Activated CD8-positive, alpha-beta memory T cell treated with anti-CD3 and anti-CD28 coated beads for 24 hours (primary cell): ENCODE measurements at places on chromosomes 7 and 10.

DNA sequence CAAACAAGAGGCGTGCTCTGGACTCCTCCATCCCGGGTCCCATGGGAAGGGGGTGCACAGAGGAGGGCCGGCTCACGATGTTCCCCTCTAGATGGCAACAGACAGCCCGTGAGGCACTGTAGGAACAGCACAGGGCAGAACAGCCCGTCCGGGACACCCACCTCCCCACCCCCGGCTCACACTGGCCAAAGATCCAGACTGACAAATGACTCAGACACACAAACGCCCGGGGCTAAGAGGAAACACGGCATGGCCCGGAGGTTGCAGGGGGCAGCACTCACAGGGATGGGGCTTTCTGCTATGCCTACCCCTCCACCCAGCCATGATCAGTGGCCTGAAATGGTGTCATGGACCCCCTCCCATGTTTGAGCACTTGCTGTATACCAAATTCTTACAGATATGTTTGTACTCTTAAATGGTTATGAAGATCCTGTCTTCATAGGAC, 4.9 kb upstream of the ELN start:
- no peak for DNase-seq

DNA sequence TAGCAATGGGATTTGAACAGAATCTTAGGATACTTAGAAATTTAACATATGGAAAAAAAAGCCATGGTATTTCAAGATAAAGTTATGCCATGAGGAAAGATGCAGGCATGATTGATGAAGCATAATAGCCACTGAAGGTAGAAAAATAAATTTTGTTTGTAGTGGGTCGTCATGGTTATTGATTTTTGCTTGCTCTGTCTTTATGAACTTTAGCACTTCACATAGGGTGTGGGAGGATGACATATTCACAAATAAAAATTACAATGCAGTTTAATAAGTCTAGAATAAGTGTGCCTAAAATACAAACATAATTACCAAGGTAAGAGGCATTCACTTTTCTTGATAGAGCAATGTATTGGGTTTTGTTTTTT, 129.1 kb upstream of the SEMA3E start:
- DNase-seq: no peak

DNA sequence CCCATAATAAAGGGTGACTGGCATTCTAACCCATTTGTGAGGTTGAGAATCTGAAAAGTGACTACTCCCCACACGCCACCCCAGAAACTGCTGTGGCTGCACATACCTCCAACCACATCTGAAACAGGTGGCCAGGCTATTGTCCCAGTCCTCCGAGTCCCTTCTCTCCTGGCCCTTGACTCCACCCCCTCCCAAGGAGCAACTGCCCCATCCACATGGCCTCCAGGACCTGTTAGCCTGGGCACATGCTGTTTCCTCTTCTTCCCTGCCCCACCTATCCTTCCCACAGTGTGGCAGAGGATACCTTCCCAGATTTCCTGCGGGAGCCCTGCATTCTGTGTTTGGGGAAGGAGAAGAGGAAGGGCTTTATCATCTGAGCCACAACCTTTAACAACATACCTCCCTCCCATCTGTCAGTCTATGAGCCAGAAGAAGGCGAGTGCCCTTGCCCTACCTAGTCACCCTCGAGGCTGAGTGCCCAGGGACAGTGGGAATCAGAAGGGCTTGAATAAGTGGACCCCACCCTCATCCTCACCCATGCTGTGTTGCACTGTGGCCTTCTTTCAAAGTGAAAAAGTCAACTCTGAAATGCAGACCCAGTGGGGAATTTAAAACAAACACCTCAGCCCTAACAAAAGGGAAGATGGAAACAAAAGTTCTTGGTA, 11.9 kb downstream of the STEAP1B start:
- DNase-seq: no peak

DNA sequence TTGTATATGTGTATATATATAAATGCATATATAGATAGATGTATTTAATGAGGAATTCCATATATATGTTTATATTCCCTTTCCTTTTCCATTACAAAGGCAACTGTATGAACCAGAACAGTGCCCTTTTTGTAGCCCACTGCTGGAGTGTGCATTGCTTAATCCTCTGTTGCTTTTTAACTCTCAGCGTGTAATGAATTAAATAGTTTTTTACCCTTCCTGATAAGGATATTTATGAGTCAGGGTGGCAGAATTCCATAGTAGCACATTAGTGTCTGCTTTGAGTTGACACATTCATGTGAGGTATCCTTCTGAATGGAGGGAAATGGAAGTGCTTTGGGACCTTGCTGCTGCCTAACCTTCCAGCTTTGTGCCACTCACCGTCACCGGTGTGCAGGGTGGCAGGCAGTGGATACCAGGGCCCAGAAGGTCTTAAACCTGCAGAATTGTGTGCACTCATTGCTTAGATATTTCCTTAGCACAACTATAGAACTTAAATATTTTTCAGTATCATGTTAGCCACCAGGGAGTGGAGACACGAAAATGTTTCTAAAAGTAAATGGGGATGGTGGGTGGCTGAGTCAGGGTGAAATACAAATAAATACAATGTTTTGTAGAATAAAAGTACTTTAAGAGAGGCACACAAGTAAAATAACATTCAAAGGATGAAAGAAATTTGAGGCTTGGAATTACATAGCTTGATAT, 117.9 kb downstream of the SND1 start:
- DNase-seq: no peak

DNA sequence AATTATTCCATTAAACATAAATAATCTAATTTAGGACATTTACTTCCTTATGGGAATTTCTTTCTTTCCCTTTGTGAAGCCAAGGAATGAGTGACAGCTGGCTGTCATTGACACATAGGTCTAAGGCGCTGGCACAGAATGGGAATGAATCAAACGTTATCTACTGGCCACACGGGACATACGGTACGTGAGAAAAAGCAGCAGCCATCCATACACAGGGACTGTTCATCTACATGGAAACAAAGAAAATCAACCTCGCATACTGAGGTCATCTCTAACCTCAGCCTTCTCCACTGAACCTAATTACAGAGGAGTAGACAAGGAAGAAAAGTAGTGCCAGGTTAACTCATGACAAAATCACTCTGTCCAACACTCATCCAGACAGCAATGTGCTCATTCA, 126.3 kb upstream of the PTN start:
- no peak for DNase-seq

DNA sequence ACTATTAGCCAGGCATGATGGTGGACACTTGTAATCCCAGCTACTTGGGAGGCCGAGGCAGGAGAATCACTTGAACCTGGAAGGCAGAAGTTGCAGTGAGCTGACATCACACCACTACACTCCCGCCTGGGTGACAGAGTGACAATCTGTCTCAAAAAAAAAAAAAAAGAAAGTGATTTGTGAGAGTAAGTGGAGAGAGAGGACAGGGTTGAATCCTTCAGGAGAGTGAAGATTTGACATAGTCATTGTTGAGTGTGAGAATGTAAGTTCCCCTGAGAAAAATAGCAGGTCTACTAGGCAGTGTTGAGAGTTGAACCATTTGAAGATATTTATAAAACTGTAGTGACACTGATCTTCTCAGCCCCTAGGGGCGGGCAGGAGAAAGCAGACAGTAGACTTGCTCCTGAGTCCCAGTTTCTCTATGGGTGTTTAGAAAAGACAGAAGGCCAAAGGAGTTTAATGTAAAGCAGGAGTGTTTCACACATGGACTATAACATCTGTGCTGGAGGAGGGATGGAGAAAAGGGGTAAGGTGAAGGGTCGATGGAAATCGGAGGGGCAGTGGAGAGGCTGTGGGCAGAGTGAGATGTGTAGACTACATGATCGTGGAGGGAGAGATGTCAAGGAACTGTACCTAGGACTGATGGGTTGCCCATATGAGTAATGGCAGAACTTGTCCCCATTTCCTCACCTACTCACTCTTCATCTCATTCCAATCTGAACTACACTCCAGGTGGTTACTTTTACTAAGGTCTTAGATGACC, 13.7 kb upstream of the LAMB4 start:
- no peak for DNase-seq

GRCh38 chr10:98128802-98129201, 5.7 kb upstream of the R3HCC1L start:
- no peak for DNase-seq

GRCh38 chr10:14474656-14475055, 143.9 kb upstream of the FRMD4A start:
- no peak for DNase-seq

GRCh38 chr7:156842740-156843140, 50.2 kb downstream of the LMBR1 start:
- DNase-seq: no peak
